ENCODE measurements at places on chromosomes 3 and 15.

DNA sequence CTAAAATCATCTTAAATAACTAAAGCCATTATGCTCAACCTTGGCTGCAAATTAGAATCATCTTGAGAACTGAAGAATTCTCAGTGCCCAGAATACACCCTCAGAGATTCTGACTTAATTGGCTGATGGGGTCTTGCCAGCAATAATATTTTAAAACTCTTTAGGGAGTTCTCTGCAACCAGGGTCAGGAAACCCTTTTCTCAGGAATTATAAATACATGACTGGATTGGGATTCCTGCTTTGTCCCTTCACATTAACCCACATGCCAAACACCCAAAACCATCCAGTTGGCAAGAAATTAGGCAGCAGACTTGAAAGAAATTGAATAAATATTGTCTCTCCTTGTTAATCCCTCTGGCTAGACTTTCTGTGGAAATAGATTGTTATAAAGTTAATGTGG lies 482.3 kb upstream of the NECTIN3 start:
- DNase-seq = no peak

GRCh38 chr3:52483081-52483480 lies 12.1 kb upstream of the STAB1 start:
- DNase-seq = no peak

DNA sequence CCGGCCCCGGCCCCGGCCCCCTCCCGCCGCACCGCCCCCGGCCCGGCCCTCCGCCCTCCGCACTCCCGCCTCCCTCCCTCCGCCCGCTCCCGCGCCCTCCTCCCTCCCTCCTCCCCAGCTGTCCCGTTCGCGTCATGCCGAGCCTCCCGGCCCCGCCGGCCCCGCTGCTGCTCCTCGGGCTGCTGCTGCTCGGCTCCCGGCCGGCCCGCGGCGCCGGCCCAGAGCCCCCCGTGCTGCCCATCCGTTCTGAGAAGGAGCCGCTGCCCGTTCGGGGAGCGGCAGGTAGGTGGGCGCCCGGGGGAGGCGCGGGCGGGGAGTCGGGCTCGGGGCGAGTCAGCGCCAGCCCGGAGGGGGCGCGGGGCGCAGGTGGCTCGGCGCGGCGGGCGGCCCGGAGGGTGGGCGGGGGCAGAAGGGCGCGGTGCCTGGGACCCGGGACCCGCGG lies 352 bp downstream of the CHRD start:
- DNase-seq = peak; percentile 82

GRCh38 chr3:19931180-19931692 lies 2.8 kb downstream of the EFHB start:
- DNase-seq = no peak

DNA sequence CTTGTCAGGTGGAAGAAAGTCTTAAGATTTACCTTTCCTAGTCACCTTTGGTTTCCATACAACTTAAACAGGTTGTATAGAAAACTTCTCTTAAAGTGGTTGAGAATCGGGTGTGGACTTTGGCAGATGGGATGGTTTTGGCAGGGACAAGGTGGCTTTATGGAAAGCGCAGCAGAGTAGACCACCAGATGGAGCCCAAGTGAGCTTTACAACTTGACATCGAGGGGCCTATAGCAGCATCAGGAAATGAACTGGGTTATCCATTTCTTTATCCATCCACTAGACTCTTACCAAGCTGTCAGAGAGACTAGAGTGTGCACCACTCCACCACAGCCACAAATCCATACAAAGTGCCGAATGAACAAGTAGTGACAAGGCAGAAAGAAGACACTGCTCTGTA lies 85.3 kb upstream of the MBNL1 start:
- DNase-seq = no peak

- DNase-seq = no peak
Observed at GRCh38 chr3:99854756-99855298, 37.2 kb downstream of the CMSS1 start.

- DNase-seq = no peak
Observed at GRCh38 chr3:190617185-190617584, 103.3 kb downstream of the IL1RAP start.

DNA sequence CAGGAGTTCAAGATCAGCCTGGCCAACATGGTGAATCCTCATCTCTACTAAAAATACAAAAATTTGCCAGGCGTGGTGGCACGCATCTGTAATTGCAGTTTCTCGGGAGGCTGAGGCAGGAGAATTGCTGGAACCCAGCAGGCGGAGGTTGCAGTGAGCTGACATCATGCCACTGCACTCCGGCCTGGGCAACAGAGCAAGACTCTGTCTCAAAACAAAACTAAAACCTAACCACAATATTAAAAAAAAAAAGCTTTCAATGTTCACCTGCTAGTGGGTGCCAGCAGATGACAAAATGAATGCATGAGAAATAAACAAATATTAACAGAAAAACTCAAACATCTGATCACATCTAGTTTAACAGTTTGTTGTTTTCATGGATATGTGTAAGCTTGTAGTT lies 9.0 kb downstream of the SLC24A1 start:
- no peak for DNase-seq

DNA sequence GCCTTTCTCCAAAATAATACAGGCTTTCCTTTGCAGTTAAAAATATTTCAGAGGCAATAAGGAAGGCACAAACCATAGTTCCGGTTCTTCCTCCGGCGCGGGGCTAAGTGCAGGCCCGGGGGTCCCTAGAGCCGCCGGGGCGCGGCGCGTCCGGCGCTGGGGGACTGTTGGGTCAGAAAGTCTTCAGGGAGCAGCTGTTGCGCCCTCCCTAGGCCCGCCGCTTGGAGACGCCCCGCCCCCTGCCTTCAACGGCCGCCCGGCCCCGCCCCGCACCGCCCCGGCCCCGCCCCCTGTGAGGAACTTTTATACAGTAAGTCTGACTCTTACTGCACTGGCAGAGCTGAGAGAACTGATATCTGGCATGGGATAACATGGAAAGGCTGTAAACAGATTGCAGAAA lies 283.1 kb upstream of the ARL6 start:
- no peak for DNase-seq

DNA sequence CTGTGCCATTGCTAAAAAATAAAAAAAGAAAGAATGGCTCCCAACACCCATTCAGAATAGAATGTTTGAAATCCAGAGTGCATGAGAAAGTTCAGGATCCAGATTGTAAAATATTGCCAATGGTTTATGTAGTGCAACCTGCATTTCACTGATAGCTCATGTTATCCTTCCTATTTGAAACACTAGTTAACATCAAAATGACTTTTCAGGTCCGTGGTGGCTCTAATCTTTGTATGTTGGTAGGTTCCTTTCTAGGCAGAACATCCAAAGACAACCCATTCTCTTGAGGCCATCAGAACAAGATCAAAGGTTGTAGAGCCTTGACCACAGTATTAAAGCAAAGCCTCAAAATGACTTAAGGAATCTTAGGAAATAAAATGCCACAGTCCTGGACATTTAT lies 51.0 kb downstream of the PLCL2 start:
- no peak for DNase-seq

GRCh38 chr15:73282567-73283365 lies 86.0 kb downstream of the HCN4 start:
- DNase-seq = no peak

DNA sequence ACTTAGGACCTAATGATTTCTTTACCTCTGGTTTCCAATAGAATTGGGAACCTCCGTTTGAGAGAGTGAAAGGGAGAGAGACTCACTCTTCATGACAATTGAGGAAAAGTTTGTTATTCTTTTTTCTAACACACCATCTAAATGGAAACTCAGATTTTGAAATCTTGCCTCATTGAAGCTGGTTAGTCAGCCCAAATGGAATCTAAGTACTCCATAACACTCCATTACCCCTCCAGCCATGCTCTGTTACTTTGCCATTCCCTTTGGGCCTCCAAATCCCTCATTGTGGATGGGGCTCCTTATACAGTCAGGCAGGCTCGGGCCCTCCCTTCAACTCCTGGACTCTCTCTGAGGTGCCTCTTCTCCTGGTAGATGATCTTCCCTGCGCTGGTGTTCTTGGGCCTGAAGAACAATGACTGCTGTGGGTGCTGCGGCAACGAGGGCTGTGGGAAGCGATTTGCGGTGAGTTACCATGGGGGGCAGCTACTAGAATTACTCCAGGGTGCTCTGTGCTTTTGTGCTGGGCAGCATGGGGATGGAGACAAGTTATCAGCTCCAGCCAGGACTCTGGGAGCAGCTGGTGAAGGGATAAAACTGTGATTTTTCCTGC lies 1.1 kb downstream of the TM4SF4 start:
- no peak for DNase-seq

GRCh38 chr3:194586836-194587235 lies 46.4 kb downstream of the TMEM44 start:
- DNase-seq = peak; percentile 82

GRCh38 chr3:101255441-101255840 lies 64.9 kb downstream of the IMPG2 start:
- DNase-seq = no peak

DNA sequence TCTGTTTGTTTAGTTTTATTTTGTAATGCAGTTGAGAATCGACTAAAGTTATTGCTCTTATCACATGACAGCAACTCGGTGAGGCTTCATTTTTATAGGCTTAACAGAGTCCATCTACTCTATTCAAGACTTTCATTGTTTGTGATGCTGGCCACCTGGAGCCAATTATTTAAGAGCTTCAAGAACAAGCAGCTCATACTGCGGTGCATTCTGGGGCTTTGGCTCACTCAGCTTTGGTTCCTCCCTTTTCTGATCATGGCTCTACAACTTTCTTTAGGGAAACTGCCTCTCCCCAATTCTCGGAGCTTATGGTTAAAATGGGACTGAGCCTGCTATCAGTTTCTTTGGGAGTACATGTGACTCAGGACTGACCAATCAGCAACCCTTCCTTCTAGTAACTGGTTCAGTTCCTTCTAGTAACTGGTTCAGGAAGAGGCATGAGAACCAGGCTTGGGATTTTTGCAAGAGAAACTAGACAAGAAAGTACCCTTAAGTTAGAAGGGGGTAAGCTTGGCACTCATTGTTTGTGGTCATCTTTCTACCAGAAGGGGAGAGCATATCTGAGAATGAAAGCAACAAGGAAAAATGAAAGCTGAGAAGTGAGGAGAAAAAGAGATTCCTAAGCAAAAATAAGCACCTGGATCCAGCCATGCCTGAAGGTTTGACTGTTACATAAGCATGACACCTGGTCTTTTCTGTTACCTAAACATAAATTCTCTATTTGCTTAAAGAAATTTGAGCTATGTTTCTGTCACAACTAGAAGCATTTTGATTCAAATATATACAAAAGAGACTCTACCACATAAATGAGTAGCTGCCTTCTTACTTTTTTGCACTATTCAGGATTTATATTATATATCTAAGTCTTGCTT lies 24.1 kb upstream of the ARHGEF3 start:
- DNase-seq = no peak

GRCh38 chr15:47963265-47963664 lies 157.5 kb upstream of the SLC24A5 start:
- DNase-seq = no peak

DNA sequence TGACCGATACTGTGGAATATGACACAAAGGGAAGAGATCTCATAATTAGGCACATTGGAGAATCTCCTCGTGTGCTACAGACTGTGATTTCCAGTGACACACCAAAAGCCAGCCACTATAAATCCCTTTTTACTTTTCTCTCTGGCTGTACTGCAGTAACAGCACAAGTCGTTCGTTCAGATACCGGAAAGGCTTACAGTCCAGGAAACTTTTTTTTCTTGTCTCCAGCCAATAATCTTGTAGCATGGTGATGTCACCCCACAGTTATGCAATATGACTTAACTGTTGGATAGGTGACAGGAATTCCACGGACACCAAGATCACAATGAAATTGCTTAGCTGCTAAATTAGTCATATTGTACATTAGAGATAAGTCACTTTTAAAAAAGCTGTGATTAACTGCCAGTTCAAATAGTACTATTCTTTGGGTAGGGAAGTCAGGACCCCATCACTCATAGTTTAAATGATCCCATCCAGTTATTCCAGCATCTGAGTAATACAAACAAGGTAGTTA lies 36.3 kb upstream of the TSC22D2 start:
- DNase-seq = peak; percentile 57

DNA sequence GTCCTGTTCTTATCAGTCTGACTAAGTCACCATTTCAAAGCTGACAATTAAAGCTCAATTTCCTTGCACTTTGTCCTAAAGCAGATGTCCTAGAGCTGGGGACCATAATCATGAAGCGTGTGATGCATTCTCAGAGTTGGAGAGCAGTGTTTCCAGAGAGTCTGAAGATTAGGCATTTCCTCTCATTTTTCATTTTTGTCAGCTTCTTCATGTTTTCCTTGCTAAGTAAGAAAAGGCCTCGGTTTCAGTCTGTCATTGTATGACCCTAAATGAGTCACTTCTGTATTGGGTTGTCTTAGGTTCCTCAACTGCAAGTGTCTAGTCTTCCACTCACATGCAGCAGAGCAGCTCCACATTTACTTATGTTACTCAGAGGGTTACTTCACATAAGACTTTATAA lies 257.2 kb upstream of the TPRG1 start:
- DNase-seq = peak; percentile 34

DNA sequence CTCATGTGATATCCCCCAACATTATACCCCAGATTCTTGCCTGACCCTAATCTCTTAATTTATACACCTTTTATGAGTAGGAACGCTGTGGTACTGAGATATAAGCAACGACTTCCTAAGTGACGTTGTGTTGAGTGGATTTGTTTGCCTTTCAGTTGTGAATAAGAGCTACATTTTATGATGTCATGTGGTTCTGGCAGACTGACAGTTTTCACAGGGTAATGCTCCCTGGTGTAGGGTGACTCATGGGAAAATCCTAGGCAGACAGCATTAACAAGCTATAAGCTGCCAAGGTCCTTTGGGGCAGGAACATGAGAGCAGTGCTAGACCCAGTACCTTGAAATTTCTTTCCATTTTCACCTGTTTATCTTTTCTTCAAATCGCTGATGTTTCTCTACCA lies 11.2 kb downstream of the C3orf52 start:
- DNase-seq = peak; percentile 81

- DNase-seq = no peak
Observed at GRCh38 chr3:112555535-112556170, 6.1 kb downstream of the ATG3 start.

DNA sequence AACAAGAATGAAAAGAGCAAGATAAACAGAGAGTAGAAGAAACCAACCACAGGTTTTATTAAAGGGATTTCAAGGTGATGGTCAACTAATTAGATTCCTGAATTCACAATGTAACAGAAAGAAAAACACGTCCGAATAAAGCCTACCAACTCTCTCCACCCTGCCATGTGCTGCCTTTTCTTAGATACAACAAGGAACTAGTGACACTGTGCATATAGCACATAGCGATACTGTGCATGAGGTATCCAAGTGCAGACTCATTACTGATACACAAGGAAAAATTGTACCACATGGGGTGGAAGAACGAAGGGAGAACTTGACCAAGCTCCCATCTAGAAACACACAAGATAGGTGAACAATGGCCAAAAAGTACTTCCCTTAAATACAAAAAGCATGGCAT lies 154.6 kb downstream of the MAGI1 start:
- DNase-seq = no peak

- no peak for DNase-seq
Observed at GRCh38 chr3:156581954-156582353, 27.0 kb upstream of the SSR3 start.

DNA sequence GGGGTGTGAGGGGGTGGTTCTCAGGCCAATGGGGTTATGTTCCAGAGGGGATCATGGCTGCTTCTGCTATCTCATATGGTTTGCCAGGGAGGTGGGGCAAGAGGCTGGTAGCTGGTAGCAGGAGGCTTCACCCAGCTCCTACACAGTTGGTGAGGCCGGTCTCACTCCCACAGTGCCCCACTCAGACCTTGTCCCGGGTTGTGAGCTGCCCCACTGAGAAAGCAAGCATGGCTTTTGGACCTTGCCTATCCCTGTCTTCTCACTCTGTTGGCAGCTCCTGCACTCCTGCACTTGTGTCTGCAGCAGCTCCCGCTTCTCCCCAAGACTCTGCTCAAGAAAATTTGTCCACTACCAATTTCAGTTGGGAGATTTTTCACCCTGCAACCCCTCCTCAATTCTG lies 46.1 kb downstream of the MYRIP start:
- DNase-seq = no peak

Measured in hepatic stellate cell (primary cell).